ENCODE measurements at places on chromosomes 5 and 9. TPM values are rescaled to one million over a fixed set of nuclear protein-coding genes. Genes with fewer than 3 reads are reported as not detected.

DNA sequence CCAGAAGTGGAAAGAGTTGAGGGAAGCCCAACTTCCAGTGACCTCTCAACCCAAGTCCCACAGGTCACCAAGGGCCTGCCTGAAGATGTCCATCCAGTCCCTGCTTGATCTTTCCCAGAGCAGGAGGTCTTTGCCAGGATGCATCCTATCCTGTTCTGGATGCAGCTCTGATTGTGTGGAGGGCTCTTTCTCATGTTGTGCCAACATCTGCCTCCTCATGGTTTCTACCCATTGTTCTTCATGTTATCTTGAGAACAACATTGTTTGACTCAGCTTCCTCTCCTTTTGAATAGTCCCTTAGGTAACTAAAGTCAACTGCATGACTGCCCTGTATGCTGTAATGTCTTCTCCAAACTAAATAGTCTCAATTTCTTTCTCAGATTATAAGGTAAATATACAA, 169.3 kb downstream of the CCDC192 start:
- no peak overlapping the region for H3K4me3 ChIP-seq
- H3K36me3 ChIP-seq: no peaks in the 10 kb centered on the region
- no peaks in the 10 kb centered on the region for H3K4me1 ChIP-seq
- H3K27me3 ChIP-seq: peaks cover 3% of the 10 kb centered on the region
- no peak for DNase-seq

DNA sequence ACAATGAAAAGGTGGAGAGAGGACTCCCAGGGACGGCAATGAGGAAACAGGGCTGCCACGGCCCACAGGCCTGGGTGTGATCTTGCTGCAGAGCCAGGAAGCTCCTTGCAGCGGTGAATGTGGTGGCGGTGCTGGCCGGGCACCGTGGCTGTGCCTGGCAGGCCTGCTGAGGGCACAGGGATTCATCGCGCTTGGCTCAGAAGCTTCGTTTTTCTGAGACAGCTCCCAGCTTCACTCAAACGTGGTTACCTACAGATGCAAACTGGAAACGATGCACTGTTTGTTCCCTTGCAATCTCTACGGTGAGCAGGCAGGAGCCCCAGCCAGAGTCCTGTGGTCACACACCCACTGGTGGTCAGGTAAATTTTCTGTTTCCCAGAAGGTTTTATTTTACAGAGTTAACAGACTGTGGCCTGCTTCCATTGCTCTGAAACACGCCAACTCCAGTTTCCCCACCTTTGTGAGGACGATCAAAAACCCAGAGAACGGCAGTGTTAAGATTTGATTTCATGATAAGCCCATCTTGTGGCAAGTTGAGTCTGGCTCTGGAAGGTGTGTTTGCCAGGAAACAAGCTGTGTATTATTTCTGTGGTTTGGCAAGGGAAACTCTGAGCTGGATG, 183.9 kb downstream of the AUH start:
- H3K27me3 ChIP-seq: no peaks in the 10 kb centered on the region
- no peak overlapping the region for H3K4me3 ChIP-seq
- no peak overlapping the region for H3K27ac ChIP-seq

- H3K4me3 ChIP-seq: no peak overlapping the region
- no peaks in the 10 kb centered on the region for H3K27me3 ChIP-seq
- peaks cover under 1% of the 10 kb centered on the region for H3K4me1 ChIP-seq
- no peak for DNase-seq
Observed at GRCh38 chr9:69186841-69187611, 12.9 kb downstream of the TJP2 start.

DNA sequence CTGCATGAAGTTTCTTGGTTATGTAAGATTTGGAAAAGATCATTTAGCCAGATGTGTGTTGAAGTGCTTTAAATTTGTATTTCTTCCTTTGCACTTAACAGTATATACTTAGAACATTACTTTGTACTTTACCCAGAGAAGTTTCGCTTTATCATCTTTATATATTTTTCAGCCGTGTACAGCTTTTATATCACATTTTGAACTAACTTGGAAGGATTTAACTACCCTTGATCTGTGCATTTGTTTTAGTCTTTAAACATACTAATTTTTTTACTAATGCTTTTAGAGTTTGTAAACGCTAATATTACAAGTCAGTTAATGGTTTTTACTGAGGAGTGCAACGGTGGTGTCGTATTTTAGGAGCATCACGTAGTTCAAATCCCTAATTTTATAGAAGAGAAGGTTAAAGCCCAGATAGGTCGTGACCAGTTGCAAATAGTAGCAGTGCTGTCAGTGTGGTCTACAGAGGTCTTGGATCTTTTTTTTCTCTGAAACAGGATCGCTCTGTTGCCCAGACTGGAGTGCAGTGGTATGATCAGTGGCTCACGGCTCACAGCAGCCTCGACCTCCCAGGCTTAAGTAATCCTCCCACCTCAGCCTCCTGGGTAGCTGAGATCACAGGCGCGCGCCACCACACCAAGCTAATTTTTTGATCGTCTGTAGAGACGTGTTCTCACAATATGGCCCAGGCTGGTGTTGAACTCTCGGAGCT, 2.0 kb downstream of the MATR3 start:
- H3K27ac ChIP-seq: peak overlapping the region; percentile 100
- H3K27me3 ChIP-seq: no peaks in the 10 kb centered on the region
- peak; percentile 29 for DNase-seq

DNA sequence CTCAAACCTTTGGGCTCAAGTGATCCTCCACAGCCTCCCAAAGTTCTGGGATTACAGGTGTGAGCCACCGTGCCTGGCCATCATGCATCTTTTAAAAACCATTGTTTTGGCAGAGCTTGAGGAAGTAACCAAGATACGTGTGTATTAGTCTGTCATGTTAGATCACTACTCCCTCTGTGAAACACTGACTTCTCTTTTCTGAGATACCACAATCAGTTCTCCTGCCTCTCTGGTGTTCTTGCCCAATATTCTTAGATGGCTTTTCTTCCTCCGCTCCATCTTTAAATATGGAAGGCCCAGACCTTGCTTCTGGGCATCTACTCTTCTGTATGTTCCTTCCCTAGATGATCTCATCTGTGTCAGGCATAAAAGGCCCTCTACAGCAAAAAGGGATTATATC, 14.2 kb upstream of the CCNB1 start:
- H3K4me1 ChIP-seq: no peaks in the 10 kb centered on the region
- no peaks in the 10 kb centered on the region for H3K27me3 ChIP-seq
- H3K4me3 ChIP-seq: no peak overlapping the region
- H3K27ac ChIP-seq: no peak overlapping the region
- no peak for DNase-seq

- no peak overlapping the region for H3K4me3 ChIP-seq
- no peak for DNase-seq
- no peaks in the 10 kb centered on the region for H3K27me3 ChIP-seq
- H3K4me1 ChIP-seq: no peaks in the 10 kb centered on the region
- no peaks in the 10 kb centered on the region for H3K36me3 ChIP-seq
Observed at GRCh38 chr5:97245386-97245785, 62.3 kb upstream of the RIOK2 start.

- H3K27me3 ChIP-seq: no peaks in the 10 kb centered on the region
- H3K36me3 ChIP-seq: no peaks in the 10 kb centered on the region
- DNase-seq: no peak
- H3K4me1 ChIP-seq: no peaks in the 10 kb centered on the region
- no peak overlapping the region for H3K27ac ChIP-seq
Observed at GRCh38 chr5:122699201-122699600, 75.7 kb upstream of the SNX2 start.

GRCh38 chr5:30765227-30765626, 428.3 kb upstream of the CDH6 start:
- H3K4me1 ChIP-seq: no peaks in the 10 kb centered on the region
- H3K4me3 ChIP-seq: no peak overlapping the region
- H3K27me3 ChIP-seq: no peaks in the 10 kb centered on the region
- no peaks in the 10 kb centered on the region for H3K36me3 ChIP-seq
- H3K27ac ChIP-seq: no peak overlapping the region

- peak; percentile 70 for DNase-seq
- H3K4me1 ChIP-seq: peaks cover 52% of the 10 kb centered on the region
- peak overlapping the region; percentile 88 for H3K27ac ChIP-seq
- peak overlapping the region; percentile 94 for H3K4me3 ChIP-seq
- no peaks in the 10 kb centered on the region for H3K27me3 ChIP-seq
Observed at GRCh38 chr9:93451849-93452709, 594 bp downstream of the FAM120A start.

DNA sequence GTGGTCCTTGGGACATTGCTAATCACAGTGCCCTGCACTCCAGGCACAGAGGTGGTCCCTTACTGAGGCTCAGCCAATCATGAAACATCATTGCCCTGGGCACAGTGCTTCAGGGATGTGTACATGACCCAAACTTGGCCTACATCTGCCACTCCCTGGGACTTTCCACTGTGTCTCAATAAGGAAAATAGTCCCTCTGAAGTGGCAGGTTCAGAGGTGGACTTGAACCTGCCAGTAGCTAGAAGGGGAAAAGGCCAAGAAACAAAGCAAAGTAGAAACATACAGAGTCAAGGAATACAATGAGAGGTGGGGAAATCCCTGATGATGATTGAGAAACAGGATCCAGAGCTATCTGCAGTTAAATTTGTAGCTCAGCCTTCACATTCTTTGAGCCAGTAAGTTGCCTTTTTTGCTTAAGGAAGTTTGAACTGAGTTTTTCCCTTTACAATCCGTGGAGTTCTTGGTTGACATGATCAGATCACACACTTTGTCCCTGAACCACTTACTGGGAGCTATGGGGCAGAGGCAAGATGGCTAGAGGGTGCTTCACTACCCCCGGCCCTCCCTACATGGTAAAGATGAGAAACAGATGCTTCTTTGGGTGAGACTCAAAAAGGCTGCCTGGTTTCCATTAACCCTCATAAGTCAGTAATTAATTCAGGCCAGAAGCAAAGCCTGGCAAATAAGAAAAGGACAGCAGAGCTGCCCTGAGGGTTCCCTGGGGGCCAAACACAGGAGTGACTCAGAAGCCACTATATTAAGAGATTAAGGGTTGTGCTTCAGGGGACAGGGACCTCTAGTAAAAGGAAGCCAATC, 57.6 kb downstream of the SH3TC2 start:
- no peaks in the 10 kb centered on the region for H3K36me3 ChIP-seq
- no peak overlapping the region for H3K27ac ChIP-seq
- DNase-seq: no peak
- H3K4me3 ChIP-seq: no peak overlapping the region
- peaks cover 2% of the 10 kb centered on the region for H3K27me3 ChIP-seq

- H3K4me3 ChIP-seq: no peak overlapping the region
- H3K4me1 ChIP-seq: no peaks in the 10 kb centered on the region
- DNase-seq: no peak
- H3K36me3 ChIP-seq: no peaks in the 10 kb centered on the region
- H3K27me3 ChIP-seq: no peaks in the 10 kb centered on the region
Observed at GRCh38 chr5:59149271-59149670, 566.4 kb downstream of the RAB3C start.

GRCh38 chr9:19386502-19387044, 6.5 kb upstream of the RPS6 start:
- H3K4me1 ChIP-seq: no peaks in the 10 kb centered on the region
- no peak for DNase-seq
- H3K27ac ChIP-seq: no peak overlapping the region
- no peak overlapping the region for H3K4me3 ChIP-seq
- peaks cover 3% of the 10 kb centered on the region for H3K27me3 ChIP-seq

- no peak for DNase-seq
- no peaks in the 10 kb centered on the region for H3K4me1 ChIP-seq
- peaks cover 12% of the 10 kb centered on the region for H3K27me3 ChIP-seq
- H3K4me3 ChIP-seq: no peak overlapping the region
- H3K27ac ChIP-seq: no peak overlapping the region
Observed at GRCh38 chr9:14344053-14344524, 30.1 kb upstream of the NFIB start.

DNA sequence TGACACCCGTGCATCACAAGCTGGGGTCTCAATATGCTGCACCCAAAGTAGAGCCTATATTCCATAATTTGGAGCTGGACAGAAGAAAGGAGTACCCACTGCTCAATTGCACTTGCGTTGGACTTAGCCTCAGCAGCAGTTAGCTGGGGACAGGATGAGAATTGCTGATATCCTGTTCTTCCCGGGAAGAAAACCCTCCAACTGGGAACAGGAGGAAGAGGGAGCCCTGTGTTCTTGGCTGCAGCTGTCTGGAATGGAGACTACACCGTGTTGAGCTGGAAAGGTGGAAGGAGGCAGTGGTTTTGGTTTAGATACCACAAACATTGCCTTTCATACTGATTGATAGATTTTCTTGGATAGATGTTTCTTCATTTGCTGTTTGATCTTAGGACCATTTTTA, 24.6 kb downstream of the CNTLN start:
- H3K36me3 ChIP-seq: no peaks in the 10 kb centered on the region
- no peak overlapping the region for H3K4me3 ChIP-seq
- no peaks in the 10 kb centered on the region for H3K27me3 ChIP-seq

DNA sequence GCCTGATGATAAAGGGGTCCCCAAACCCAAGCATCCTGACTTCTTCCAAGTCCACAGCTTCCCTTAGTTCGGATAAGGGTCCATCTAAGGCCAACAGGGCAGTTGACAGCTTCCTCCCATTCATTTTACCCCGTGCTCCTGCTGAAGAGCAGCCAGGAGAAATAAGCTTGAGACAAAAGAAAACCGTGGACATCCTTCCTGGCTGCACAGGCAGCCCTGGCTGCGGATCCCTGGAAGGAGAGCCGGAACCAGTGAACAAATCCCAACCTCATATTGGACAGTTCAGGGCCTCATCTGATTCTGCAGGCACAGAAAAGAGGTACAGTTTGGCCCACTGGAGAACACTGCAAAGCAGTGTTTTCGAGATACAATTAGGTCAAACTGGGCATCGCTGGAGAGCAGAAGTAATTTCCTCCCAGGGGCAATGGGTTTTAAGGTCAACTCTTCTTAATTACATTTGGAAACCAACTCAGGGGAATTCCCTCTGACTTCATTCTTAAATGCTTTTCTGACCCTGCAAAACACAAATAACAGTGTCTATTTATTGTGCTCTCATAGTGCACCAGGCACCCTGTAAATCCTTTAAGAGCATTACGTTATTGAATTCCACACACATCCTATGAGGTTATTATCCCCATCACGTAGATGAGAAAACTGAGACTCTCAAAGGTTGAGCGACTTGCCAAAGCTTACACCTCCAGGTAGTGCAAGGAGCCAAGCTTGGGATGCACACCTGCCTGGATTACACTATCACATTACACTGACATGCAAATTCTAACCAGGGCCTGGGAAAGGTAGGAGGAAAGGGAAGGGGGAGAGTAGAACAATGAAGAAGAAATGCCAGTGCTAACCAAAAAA, 21.2 kb downstream of the ADAM19 start:
- H3K27ac ChIP-seq: peak overlapping the region; percentile 54
- H3K36me3 ChIP-seq: peaks cover 7% of the 10 kb centered on the region
- H3K27me3 ChIP-seq: no peaks in the 10 kb centered on the region
- peaks cover 41% of the 10 kb centered on the region for H3K4me1 ChIP-seq

Gene TOR4A
- 2.9 TPM for polyA plus RNA-seq

Gene C5orf52
- not detected for polyA plus RNA-seq

Gene TDRD7
- polyA plus RNA-seq: 5.1 TPM

Gene FBLL1
- polyA plus RNA-seq: not detected

Gene NR5A1
- polyA plus RNA-seq: not detected

Gene CD274
- 0.72 TPM for polyA plus RNA-seq

All from CD4-positive, CD25-positive, alpha-beta regulatory T cell (primary cell).